Cardiac atrium fibroblast (primary cell): ENCODE measurements at places on chromosomes 16 and 17. TPM values are rescaled to one million over a fixed set of nuclear protein-coding genes. Genes with fewer than 3 reads are reported as not detected.

Gene ZNF668
- 9.2 and 15.9 TPM in 2 replicates for total RNA-seq

Gene NOS2
- 0.18 and 0.49 TPM in 2 replicates for total RNA-seq

Gene PROCA1
- under 0.01 TPM in 1 of 2 replicates, not detected in the other for total RNA-seq

Gene ZDHHC1
- total RNA-seq, result 7.5 and 9.2 TPM in 2 replicates

Gene SCIMP
- not detected in 2 replicates for total RNA-seq

Gene C16orf46
- 0.18 and 0.32 TPM in 2 replicates for total RNA-seq

Gene CDR2
- 31.1 and 36.8 TPM in 2 replicates for total RNA-seq
